Putamen (tissue), 1 donor: ENCODE measurements at places on chromosomes 1 and 21.

GRCh38 chr1:112938210-112938609, 17.8 kb downstream of the SLC16A1 start:
- DNase-seq = no peak

DNA sequence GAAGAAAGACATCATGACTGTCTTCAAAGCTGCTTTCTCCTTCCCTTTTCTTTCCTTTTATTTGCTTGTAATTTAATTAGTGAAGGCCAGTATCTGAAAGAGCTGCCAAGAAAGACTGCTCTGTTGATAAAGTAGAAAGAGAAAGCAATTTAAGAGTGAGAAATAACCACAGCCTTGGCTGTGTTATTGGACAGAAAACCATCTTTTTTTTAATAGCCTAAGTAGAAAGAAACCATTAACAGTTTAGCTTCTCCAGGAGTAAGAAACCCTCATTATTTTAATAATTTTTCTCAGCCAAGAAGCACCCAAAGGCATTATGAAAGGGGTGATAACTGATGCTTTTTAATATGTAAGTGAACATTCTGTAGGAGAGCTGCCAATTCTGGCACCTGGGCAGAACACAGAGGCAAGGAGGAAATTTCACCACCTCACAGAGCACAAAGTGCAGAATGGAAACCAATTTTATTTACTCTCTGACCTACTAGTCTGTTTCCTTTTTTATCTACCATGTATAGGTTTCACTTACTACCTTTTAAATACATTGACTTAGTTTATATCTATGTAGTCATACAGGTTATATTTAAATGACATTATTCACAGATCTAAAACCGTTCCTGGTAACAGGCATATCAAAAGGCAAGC, 703.2 kb downstream of the MRPL39 start:
- no peak for DNase-seq

- DNase-seq = no peak
These were observed 10.5 kb downstream of the NCMAP start for GRCh38 chr1:24566236-24566867.

DNA sequence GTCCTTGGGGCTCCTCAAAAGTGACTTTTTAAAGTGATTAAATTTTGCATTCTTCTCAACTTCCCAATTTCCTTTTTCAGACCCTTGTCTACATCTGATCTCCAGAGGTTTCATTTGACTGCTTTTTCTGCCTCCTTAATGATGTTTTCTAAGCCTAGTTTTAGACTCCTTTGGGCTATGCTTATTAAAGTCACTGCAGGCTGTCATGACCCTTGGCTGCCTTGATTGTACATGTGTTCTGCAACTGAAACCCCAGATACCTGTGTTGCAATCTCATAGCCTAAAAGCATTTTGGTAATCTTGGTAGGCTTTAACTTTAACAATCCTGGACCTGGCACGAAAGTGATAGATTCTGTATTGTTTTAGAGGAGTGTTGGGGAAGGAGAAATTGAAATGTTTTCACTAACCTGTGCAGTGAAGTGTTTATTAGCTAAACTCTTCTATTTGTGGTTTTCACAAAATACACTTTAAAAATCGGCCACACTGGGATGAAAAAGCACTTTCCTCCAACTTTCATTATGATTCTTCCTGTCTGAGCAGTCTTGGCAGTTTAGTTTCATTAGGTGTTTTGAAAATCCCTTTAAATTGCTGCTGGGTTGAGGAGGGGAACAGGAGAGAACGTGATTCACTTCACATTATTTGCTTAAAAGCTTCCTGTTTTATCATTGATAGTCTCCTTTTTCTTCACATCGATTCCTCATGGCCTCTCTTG, 4.9 kb downstream of the MACO1 start:
- no peak for DNase-seq

DNA sequence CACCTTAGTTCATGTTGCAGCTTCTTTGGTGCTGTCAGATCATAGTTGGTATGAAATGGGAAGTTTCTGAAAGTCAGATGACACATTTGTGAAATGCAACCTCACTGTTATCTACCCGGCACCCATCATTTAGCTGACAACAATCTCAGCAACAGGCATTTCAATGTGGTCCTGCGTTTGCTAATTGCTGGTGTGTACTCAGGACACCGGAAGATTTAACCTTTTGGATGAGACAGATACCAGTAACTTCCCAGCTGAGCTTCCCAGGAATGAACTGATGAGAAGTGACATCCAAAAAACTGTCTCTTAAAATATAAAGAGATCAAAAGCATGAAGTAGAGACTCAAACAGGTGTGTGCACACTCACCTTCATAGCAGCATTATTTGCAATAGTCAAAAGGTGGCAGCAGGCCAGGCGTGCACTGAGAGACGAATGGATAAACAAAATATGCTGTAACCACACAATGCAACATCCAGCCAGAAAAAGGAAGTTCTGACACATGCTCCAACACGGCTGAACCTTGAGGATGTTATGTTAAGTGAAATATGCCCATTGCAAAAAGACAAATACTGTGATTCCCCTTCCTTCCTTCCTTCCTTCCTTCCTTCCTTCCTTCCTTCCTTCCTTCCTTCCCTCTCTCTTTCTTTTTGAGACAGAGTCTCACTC, 7.9 kb upstream of the CLDN14 start:
- no peak for DNase-seq

- no peak for DNase-seq
These were observed 31.1 kb upstream of the UAP1 start for GRCh38 chr1:162530307-162530987.

- no peak for DNase-seq
These were observed 102.6 kb downstream of the ADSS2 start for GRCh38 chr1:244349103-244349531.

DNA sequence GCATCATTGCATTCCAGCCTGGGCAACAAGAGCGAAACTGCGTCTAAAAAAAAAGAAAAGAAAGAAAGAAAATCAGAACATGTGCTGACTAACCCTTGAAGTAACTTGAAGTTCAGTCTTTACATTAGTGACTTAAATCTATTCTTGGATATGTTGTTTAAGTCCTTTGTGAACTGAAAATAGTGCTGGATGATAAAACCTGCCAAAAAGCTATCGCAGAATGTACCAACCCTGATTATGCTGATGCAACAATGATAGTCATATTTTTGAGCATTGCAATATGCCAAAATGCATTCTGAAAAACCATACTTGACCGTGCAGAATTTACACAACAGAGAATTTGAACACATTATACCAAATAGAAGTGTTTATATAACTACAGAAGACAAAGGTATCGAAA, 30.7 kb downstream of the SHISAL2A start:
- DNase-seq = no peak

- no peak for DNase-seq
These were observed 41.3 kb downstream of the CYP2J2 start for GRCh38 chr1:59885160-59885832.

DNA sequence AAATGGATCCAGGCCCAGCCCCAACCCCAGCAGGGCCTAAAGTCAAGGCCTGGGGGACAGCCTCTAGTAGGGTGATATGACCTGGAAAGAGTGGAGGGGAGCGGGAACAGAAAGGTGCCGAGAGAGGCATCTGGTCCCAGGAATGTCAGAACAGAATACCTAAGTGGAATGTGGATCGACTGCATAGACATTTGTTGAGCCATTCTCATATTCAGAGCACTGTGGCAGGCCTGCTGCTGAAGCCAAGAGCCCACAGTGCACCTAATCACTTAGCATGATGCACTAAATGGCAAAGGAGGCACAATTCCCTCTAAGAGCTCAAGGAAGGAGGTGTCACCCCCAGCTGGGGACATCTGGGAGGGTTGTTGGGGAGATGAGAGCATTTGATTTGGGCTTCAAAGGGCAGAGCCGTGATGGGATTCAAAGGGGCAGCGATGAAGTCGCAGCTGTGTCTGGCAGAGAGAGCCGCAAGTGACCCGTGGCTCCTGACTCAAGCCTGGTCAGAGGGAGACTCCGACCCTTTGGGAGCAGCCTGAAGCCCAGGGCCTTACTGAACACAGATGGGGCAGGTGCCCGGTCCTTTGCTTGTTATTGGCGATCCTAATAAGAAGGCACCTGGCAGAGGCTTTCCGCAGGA, 8.6 kb upstream of the PKP1 start:
- no peak for DNase-seq

DNA sequence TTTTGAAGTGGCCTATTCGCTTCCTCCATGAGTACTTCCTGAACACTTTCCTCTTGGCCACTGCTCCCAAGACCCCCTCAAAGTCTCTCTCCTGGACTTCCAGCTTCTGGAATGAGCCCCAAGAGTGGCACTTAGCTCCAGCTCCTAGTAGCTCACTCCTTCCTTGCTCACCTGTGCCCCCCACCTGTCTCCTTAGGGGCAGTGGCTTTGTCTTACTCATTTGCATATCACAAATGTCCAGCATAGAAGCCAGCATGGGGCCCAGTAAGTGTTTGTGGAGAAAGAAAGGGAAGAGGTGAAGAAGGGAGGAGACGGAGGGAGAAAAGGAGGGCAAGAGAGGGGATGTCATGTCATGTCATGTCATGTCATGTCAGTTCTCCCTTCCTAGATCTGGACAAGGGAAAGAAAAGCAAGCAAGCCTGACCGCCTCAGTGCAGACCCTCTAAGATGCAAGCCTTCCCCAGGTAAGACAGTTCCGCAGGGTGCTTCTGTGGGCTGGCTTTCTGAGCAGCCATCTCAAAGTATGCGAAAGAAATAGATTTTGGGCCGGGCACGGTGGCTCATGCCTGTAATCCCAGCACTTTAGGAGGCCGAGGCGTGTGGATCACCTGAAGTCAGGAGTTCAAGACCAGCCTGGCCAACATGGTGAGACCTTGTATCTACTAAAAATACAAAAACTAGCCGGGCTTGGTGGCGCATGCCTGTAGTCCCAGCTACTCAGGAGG, 6.9 kb upstream of the MX1 start:
- DNase-seq = no peak

GRCh38 chr1:174569240-174569639, 121.5 kb downstream of the GPR52 start:
- no peak for DNase-seq

DNA sequence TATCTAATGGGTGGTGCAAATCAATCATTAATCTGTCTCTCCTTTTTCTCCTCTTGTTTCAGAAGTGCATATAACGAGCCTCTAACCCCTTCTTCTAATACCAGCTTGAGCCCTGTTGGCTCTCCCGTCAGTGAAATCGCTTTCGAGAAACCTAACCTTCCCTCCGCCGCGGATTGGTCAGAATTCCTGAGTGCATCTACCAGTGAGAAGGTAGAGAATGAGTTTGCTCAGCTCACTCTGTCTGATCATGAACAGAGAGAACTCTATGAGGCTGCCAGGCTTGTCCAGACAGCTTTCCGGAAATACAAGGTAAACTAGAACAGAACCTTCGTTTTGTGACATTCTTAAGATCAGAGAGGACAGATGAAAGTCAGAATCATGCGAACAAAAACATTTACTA, 25.3 kb upstream of the VAMP3 start:
- DNase-seq = no peak

- DNase-seq = no peak
These were observed 212.1 kb downstream of the GPR52 start for GRCh38 chr1:174659823-174660222.

- DNase-seq = no peak
These were observed 83.0 kb downstream of the NFIA start for GRCh38 chr1:61165402-61165801.

- DNase-seq = no peak
These were observed 2153.9 kb downstream of the NCAM2 start for GRCh38 chr21:23152130-23152529.

DNA sequence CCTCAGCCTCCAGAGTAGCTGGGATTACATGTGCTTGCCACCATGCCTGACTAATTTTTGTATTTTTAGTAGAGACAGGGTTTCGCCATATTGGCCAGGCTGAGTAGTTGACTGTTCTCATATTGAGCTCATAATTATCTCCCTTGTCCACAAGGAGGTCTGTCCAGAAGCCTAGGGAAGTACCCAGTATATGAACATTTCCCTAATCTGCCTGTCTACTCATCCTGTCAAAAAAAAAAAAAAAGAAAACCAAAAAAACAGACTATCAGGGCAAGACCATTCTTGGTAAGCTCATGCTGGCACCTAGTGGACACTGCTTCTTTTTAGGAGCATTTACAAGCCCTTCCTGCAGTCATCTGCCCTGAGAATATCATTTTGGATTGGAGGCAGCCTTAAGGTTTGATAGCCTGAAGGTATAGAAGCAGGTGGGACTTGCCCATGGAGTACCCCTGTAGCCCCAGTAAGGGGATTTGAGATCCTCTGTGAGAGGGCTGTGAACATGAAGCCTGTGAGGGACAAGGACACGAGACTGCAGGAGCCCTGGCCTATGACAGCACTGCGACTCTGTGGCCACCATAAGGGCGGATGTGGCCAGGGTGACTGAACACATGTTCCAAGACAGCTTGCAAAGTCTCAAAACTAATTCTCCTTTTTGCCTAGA, 10.8 kb upstream of the DUSP12 start:
- no peak for DNase-seq

DNA sequence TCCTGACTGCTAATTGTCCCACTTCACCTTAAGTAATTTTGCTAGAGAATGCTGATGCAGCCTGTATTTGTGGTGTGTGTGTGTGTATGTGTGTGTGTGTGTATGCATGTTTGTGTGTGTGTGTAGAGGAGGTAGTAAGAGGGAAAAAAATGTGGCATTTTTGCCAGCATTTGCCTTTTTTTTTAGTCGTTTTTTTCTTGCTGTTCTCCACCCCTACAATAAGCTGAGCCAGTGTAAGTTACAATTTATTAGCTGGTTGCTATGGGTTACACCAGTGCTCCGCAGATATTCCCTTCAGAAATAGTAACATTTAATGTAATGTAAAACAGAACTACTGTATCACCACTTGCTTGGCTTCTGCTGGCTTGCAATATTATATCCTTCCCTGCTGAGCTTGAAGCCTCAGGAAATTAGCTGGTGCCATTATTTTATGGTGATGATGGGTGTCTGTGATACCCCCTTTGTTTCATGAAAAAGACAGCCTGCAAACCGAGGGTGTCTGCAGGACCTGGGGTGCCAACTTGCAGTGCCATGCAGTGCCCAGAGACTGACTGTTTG, 23.4 kb upstream of the IGSF3 start:
- peak; percentile 54 for DNase-seq

- no peak for DNase-seq
These were observed 431.4 kb downstream of the NEGR1 start for GRCh38 chr1:71850936-71851335.

DNA sequence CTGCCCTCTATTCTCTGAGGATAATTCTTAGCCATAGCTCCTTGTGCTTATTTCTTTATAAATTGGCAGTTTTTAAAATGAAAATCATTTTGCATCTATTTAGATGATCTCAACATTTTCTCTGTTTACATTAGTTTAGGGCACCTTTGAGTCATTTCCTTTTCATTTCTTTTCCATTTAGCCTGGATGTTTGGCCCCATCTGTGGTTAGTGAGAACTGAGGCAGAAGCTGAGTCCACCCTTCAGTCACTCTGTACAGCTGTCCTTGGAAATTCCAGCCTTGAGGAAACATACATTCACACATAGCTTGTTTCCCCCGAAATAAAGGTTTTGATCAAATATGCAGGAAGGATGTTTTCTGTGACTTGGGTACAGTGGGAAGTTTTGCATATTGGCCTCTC, 123.7 kb downstream of the NTNG1 start:
- DNase-seq = no peak

GRCh38 chr1:30650968-30651320, 72.4 kb downstream of the MATN1 start:
- DNase-seq = no peak

GRCh38 chr1:37866491-37866890, 7.1 kb upstream of the MTF1 start:
- DNase-seq = no peak

- no peak for DNase-seq
These were observed 10.0 kb downstream of the C1orf198 start for GRCh38 chr1:230858236-230858820.
